ENCODE measurements at places on chromosomes 11 and 22. TPM values are rescaled to one million over a fixed set of nuclear protein-coding genes. Genes with fewer than 3 reads are reported as not detected.
A peak's percentile ranks its signal among the peaks of the same experiment; 100 is the strongest.

DNA sequence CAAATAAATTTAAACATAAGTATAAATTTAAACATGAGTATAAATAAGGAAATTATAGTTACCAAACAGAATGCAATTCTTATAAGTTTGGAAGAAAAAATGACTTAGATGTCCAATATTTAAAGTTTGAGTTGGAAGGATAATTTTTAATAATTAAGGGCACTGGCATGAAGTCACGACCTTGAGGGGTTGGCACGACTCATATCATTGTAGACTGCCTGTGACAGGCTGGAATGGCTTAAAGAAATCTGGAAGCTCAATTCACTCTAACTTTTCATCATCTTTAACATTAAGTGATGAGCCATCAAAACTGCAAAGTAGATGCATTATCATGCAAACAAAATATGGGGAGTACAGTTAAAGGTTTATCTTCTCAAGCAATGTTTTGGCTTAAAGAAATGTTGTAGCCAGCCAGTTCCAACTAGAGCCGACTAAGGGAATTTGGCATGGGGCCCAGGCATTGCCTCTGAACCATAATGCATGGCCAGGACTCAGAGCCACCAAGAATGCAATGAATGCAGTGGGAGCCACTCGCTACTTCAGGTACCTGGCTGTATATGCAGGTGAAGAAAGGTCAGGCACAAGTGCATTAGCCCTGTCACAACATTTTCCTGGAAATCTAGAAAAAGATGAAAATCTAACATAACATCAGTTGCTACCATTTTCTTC, 33.4 kb downstream of the PGR start:
- peak; percentile 56 for DNase-seq

Gene CLCF1
- 2.0 TPM for total RNA-seq

Gene KRTAP5-7
- not detected for total RNA-seq

GRCh38 chr11:32932196-32932595, 39.6 kb downstream of the QSER1 start:
- no peak for DNase-seq

DNA sequence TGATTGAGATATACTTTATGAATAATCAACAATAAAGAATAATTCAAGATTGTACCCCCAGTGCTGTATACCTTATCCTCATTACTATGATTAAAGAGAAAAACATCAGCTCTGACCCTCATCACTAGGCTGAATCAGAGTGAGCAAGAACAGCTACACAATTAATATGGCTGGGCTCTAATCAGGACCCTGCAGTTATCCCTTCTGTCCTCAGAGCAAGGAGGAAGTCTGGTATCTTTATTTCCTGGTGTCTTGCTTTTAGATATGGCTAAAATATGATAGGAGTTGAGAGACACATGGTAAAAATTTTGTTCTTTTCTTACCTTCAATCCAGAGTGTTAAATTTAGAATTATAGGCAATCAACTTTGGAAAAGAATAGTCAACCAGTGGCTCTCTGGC, 28.6 kb upstream of the GAB2 start:
- no peak for DNase-seq

DNA sequence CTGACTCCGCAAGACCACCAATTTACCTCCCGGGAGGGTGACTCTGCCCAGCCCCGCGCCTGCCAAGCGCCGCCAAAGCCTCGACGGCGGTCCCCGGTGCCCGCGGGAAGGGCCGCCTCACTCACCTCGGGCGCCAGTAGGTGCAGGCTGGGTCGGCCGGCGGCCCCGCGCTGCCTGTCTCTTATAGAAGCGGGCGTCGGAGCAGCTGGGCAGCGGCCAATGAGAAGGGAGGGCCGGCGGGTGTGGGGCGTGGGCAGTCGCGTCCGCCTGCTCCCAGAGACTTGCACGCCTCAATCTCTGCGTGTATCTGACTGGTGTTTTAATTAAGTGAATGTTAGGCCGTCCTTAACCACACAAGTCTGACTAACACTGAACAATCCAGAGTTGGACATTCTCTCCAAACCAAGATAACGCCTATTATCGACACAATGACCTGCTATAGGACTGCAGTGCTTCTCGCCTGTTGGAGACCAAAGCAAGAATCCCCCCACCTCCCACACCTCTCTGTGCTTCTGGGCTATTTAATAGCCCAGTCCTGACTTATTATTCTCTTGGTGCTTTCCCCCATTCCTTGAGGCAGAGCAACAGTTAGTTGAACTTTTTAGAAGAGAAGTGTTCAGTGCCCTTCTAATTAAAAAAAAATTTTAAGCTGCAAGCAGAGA, at the start of gene TPH1:
Gene TPH1, minus strand, starts transcription at position 154 of the 662 bp plus-strand sequence. CDS start 5,507 bp downstream, outside the sequence.
- peak; percentile 50 for DNase-seq

DNA sequence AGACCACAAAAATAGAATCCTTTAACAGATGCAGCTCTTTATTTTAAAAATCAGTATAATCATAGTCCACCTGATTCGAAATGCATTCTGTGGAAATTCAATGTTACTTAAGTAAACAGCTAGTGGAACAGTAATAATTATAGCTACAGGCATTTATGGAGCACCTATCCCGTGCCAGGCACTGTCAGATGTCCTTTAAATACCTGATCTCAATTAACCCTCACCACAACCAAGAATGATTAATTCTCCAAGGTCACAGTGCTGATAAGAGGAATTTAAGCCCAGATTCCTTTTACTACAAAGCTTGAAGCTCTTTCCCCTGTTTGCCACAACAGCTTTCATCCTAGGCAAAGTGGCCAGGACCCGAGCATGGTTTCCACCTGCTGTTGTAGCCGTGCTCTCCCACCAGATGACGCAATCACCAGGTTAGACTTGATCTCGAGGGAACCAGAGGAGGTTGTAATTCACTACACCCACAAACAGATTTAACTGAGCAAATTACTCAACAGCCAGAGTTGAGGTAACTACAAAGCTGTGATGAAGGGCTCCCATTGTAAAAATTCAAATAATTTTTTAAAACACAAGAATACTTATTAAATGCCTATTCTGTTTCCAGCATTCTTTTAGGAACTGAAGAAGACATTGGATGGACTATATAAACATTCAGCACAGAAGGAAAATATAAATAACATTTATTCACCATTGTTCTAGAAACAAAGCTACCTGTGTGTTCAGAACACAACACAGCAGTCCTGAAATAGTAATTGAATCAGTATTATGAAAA, 10.3 kb downstream of the PRDM10 start:
- DNase-seq, result no peak

DNA sequence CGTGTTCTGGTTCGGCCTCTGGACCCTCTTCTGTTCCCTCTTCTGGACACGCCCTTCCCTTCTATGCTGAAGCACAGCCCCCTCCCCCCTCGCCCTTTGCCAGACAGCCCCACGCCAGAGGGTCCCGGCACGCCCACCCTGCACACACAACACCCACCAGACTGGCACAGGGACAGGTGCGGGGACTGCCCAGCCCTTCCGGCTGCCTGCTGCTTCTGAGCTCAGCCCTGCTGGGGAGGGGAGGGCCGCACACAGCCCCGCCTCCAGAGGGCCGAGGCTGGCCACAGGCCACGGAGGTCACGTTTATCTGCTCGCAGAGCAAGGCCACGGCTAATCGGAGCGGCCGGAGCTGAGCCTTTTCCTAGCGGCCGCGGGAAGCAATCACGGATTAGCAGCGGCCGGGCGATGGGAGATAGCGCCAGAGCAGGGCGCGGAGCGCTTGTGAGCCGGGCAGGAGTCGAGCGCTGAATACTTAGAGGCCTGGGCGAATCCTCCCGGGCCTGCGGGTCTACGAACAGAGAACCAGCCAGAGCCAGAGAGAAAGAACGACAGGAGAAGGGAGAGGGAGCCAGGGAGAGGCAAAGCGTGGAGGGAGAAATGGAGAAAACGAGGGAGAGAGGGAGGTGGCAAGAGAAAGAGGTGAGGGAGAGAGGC, 21.5 kb downstream of the OTUB1 start:
- peak; percentile 84 for DNase-seq

GRCh38 chr11:70806461-70807194, 408.3 kb downstream of the CTTN start:
- no peak for DNase-seq

Gene MAP4K2
- 10.8 TPM for total RNA-seq

- no peak for DNase-seq
These were observed 82.0 kb upstream of the ARHGAP32 start for GRCh38 chr11:129273944-129274711.

DNA sequence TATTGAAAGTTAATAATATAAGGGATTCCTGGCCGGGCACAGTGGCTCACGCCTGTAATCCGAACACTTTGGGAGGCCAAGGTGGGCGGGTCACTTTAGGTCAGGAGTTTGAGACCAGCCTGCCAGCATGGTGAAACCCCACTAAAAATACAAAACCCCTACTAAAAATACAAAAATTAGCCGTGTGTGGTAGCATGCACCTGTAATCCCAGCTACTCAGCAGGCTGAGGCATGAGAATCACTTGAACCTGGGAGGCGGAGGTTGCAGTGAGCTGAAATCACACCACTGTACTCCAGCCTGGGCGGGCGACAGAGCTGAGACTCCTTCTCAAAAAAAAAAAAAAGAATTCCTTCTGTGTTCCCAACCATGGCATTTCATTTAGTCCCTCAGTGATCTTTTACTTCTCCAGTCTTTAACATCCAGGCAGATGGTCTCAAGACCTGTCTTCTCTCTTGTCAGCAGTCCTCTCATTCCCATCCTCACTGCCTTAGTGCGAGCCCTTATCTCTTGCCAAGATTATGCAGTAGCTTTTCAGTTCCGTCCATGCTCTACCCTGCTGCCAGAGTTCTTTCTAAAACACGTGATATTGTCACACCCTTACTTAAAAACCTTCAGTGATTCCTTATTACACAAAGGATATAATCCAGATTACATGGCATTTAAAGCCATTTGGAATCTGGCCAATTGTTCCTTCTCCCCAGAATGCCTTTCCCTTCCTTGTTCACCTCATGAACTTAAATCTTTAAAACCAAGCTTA, 17.9 kb downstream of the RTN3 start:
- no peak for DNase-seq

Gene SNAP29
- 25.7 TPM for total RNA-seq

DNA sequence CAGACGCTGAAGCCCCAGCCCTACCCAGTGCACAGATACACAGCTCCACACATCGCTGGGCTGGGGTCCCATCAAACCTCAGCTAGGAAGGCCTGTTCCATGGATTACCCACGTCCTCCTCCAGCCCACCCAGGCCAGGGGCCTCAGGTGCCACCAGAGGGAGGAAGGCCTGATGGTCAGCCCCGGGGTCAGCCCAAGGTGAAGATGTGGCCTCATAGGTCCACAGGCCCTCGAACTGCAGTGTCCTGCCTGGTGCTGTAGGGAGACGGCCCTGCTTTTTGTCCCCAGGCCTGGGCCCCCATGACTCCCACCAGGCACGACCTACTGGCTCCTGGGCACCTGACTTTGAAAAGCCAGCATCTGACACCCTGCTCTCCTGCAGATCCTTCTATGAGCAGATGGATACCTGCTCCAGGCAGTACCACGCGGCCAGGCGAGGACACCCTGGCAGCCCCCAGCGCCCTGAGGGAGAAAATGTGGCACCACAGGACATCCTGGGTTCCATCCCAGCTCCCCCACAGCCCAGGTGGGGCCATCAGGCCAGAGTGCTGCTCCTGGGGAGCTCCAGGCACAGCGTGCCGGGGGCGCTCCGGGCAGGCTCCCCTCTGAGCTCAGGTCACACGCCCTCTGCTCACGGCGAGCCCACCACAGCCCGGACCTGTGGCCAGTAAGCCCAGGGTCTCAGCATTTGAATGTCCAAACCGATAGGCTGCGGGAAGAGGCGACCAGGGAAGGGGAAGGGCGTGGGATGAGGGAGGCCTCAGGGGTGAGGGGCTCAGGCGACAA, 15.8 kb upstream of the MOB2 start:
- no peak for DNase-seq

Gene TRPM5
- not detected for total RNA-seq

DNA sequence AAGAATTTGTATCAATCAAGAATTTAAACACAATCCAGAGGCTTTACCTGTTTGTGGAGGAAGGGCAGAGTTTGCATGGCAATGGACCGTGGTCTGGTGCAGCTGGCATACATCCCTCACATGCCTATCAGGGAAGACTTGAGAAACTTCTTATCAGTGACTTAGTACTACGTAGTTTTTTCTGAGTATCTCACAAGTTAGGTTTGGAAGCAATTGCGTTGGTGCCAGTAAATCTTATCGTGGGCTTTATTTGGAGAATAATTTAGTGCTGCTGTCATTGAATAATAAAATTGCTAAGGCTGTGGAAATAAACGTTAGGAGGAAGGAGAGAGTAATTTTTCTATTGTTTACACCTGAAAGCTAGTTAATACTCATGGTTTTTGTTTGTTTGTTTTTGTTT, 72.3 kb downstream of the PRMT3 start:
- no peak for DNase-seq

Gene C22orf15
- total RNA-seq, result not detected

- no peak for DNase-seq
These were observed 178.2 kb upstream of the CCDC90B start for GRCh38 chr11:83464160-83464944.

DNA sequence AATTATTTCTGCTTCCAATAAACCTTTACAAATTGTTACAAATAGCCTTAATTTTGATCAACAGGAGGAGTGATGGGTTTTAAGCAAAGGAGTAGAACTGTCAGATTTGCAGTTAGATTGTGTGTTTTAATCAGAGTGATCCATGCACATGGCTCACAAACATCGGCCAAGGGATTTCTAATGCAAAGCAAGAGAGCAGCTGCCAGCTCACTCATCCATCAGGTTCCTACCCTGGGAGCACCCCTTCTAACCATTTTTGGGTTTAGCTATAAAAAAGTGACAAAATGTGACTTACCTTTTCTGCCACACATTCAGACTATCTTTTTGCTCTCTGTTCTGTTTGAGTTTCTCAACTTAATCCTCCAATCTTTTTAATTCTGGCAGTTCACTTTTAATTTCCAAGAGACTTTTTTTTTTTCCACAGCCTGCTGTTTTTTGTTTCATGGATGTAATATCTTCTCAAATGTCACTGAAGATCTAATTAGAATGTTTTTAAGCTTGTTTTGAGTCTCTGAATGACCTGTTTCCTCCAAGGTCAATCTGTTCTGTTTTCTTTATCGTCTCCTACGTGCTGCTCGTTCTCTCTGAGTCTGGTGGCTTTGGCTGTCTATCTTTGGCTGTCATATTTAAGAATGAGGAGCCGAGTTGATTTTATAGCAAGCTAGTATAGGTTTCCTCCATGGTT, 6.0 kb downstream of the IZUMO1R start:
- no peak for DNase-seq
